ENCODE measurements at places on chromosomes 7 and 10. TPM values are rescaled to one million over a fixed set of nuclear protein-coding genes. Genes with fewer than 3 reads are reported as not detected.
A peak's percentile ranks its signal among the peaks of the same experiment; 100 is the strongest.

DNA sequence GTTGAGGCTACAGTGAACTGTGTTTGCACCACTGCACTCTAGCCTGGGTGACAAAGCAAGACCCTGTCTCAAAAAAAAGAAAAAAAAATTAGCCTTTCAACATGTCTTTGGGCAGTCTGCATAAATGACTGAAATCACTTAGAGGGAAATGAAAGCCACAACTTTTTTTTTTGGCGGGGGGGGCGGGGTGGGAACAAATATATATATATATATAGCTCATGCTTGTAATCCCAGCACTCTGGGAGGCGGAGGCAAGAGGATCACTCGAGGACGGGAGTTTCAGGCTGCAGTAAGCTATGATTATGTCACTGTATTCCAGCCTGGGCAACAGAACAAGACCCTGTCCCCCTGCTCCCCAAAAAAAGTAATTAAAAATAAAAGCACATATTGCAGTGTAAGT is 23.4 kb upstream of the MICU1 start:
- no peak for DNase-seq

Gene VPS37D
- 1.2 TPM for polyA plus RNA-seq

Gene PNLIPRP2
- polyA plus RNA-seq, result not detected

DNA sequence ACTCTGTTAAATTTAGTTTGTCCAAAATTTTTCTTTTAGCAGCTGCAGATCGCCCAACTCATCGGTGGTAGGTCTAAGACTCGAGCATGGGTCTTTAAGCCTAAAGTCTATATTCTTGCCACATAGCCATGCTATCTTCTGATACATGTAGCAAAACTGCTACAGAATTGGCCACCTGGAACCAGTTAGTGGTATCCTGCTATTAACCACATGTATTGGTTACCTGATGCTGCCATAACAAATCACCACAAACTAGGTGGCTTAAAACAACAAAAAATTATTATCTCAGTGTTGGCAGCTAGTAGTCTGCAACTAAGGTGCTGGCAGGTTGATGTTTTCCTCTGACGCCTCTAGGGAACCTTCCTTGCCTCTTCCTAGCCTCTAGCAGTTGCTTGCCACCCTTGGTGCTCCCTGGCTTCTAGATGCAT is 96.7 kb upstream of the PIK3CG start:
- DNase-seq, result peak; percentile 53

GRCh38 chr7:35971133-35971891 is 170.5 kb downstream of the SEPTIN7 start:
- peak; percentile 39 for DNase-seq

GRCh38 chr7:72176875-72177274 is 235.3 kb downstream of the CALN1 start:
- DNase-seq, result no peak

Gene AOC1
- not detected for polyA plus RNA-seq

Gene HYAL4
- polyA plus RNA-seq, result not detected

Gene C10orf53
- polyA plus RNA-seq, result not detected

Gene CRPPA
- polyA plus RNA-seq, result 1.8 TPM

Gene ACSM6
- polyA plus RNA-seq, result not detected

DNA sequence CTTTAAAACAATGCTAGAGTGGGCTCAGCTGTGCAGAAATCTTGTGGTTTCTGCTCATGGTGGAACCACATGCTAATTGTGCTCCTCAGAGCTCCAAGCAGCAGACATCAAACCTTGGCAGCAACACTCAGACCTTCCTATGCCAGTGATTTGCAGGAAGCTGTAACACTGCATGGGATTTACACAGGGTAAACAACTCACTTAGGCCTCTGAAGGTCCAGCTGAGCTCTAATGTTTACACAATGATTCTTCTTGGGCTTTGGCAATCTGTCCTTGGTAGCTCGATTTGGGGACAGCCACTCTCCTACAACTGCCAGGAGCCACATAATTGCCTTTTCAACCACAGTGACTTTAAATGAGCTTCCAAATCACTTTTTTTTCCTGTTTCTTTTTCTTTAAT is 97.7 kb upstream of the PDLIM1 start:
- no peak for DNase-seq

DNA sequence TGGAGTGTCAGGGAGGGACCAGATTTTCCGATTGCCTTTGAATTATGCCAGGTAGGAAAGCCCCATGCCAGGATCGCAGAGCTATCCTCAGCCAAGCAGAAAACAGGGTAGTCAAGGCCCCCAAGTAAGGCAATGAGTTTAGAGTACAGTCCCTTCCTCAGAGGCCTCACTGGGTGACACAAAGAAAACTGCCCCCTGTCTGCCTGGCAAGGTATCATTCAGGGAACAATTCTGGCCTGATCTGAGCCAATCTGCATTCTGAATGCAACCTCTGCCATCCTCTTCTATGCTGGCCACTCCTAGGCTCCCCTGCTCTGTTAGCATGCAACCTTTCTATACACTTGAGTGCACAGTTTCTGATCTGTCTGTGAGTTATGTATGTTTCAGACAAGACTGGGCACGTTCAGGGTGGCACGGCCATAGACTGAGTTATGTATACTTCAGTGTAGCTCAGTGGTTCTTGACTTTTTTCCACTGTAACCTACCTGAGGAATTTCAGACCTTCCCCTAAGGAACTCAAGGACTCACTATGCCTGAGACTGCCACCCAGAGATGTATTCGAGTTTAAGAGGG is 336.8 kb downstream of the PLXNA4 start:
- no peak for DNase-seq

- no peak for DNase-seq
These were observed 16.5 kb downstream of the KNDC1 start for GRCh38 chr10:133176546-133176945.

DNA sequence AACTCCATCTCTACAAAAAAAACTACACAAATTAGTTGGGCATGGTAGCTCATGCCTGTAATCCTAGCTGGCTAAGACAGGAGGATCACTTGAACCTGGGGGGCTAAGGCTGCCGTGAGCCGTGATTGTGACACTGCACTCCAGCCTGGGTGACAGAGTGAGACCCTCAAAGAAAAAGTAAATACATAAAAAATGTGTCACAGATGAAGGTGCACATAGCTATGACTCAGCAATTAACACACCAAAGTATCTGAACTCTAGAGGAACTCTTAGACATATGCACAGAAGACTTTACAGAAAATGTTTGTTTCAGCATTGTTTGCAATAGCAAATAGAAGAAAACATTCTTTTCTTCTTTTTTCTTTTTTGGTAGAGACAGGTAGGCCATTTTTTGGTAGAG is 8.3 kb downstream of the C10orf62 start:
- DNase-seq, result peak; percentile 17

- DNase-seq, result no peak
These were observed 9.6 kb upstream of the FRMPD2 start for GRCh38 chr10:48284002-48284546.

Gene AKR1C4
- polyA plus RNA-seq, result not detected

DNA sequence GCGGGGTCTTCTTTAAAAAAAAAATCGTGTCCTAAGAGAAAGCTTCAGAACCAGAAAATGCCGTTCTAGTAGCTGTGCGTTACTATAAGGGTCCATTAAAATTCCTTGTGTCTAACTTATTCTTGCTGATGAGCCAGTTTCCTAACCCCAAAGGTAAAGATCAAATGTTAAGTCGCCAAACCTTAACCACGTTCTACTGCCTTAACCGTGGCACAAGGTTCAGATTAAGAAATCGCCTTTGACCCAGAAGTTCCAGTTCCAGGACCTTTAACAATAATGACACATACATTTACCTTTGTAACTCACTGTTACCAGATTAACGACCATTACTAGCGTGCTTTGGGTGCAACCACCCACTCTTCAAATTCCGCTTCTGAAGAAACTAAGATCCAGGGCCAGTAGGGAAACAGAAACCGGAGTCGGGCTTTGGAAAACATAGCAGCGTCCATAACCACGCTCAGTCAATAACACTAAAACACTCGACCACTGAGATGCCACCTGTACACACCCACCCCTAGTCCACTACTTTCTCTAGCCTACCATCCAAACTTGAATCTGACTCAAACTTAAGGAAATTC is 620 bp downstream of the BET1 start:
- peak; percentile 65 for DNase-seq

Gene GBX1
- polyA plus RNA-seq, result not detected

- peak; percentile 42 for DNase-seq
These were observed 90.1 kb upstream of the DNAAF5 start for GRCh38 chr7:636396-636795.

DNA sequence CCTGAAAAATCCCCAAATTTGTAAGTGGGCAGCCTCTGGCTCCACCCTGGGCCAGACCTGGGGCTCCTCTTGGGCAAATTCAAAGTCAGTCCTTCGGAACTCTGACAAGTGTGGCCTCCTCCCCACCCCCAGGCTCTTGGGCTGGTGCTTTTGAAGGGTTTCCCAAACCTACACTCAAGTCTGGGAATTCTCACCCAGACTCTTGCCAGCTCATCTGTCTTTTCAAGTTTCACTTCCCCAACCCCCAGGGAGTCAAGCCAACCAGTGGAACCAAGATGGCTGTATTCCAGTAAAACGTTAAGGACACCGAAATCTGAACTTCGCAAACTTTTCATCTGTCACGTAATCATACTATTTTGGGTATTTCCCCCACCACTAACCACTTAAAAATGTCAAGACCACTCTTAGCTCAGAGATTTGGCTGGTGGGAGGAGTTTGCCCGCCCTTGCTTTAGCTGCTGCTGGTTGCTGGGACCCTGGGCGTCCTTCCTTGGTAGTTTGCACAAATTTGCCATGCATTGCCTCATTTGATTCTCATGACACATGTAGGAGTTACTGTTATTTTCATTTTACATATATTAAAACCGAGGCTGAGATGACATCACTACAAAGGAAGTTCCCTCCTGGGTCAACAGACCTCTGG is 1.7 kb upstream of the MYO1G start:
- DNase-seq, result peak; percentile 47

Gene WAC
- 54.3 TPM for polyA plus RNA-seq

Gene IKZF1
- polyA plus RNA-seq, result 0.06 TPM

DNA sequence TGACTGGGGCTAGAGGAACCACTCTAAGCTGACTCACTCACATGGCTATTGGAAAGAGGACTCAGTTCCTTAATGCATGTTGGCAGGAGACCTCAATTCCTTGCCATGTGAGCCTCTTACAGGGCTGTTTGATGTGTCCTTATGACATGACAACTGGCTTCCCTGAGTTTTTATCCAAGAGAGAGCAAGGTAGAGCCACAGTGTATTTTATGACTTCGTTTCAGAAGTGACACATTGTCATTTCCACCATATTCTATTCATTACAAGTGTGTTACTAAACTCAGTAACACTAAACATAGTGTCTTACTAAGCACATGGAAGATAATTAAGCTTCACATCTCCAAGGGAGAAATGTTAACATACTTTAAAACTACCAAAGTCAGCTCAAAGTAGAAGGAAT is 98.2 kb downstream of the ZNF777 start:
- no peak for DNase-seq

GRCh38 chr10:60099998-60100747 is 193.8 kb upstream of the CCDC6 start:
- DNase-seq, result peak; percentile 76

Gene NAT16
- not detected for polyA plus RNA-seq

DNA sequence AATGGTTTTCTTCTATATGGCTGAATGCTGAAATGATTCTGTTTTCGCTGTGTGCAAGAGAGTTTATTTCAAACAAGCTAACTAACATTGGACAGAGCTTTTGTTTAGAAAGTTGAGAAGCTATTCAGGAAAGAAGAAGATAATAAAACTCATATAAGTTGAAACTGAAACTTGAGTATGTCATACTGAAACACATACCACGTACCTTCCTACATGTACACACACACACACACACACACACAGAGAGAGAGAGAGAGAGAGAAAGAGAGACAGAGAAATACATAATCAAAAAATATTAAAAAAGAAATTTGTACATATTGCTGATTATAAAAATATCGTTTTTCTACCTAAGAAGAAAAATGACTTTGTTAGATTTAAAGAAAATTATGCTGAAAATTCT is 561.9 kb upstream of the KCND2 start:
- DNase-seq, result no peak
